Neural crest cell (in vitro differentiated cells): ENCODE measurements at places on chromosomes 5 and 9.

DNA sequence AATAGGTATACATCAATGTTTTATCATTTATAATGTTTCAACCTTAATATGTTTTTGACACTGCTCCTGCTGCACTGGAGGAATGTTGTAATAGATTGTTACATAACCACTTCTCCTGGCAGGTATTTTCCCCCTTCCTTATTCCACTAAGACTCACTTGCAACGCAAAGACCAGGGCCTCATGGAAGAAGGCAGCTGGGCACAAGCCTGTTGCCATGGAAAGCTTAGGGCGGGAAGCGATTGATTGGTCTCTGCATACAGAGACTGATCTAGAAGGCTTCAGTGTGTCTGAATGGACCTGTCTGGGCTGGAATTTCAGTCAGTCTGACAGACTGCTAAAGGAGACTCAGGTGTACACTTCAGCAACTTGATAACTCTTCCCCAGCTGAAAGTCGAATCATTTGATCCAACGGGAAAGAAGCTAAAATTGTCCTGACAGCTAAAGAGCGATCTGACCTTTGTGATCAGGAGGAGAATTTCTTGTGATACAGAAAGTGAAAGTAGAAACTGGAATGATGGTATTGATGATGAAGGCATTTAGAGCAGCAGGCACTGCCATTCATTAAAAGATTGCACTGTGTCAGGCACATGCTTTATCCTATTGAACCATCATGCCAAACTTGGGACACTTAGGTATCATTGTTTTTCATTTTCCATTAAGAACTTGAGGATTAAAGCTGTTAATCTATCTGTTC is 65.1 kb downstream of the GRIA1 start:
- DNase-seq = no peak

- no peak for DNase-seq
Observed at GRCh38 chr5:141958113-141958512, at the start of gene PCDH12. TSS of gene PCDH12 (minus strand) at chr5:141958202. CDS start at chr5:141957851, 351 bp downstream.

GRCh38 chr9:105413525-105413924 is 34.3 kb upstream of the FSD1L start:
- no peak for DNase-seq

- no peak for DNase-seq
Observed at GRCh38 chr9:125674981-125675973, 31.7 kb downstream of the MAPKAP1 start.

- DNase-seq = no peak
Observed at GRCh38 chr5:67182301-67182790, 14.3 kb downstream of the CD180 start.

DNA sequence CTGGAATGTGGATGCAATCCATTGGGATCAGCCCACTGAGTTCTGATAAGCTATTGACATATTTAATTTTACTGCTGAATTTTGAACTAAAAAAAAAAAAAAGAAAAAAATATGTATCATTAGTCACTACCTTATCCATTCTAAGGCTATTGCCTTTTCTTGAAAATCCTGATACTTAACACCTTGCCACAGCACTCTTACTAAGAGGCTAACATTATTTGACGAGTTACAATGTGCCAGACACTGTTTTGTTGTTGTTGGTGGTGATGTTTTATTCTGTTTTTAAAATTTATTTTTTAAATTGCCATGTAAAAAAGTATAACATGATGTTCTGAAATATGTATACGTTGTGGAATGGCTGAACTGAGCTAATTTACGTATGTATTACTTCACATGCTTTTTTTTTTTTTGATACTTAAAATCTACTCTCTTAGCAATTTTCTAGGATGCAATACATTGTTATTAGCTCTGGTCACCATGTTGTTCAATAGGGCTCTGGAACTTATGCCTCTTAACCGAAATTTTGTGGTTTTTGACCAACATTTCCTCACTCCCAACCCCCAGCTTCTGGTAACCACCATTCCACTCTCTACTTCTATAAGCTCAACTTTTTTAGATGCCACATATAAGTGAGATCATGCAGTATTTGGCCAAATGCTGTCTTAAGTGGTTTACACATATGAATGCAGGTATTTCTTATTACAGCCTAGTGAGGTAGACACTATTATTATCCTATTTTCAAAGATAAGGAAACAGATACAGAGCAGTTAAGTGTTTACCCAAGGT is 134.8 kb upstream of the PCA3 start:
- no peak for DNase-seq

DNA sequence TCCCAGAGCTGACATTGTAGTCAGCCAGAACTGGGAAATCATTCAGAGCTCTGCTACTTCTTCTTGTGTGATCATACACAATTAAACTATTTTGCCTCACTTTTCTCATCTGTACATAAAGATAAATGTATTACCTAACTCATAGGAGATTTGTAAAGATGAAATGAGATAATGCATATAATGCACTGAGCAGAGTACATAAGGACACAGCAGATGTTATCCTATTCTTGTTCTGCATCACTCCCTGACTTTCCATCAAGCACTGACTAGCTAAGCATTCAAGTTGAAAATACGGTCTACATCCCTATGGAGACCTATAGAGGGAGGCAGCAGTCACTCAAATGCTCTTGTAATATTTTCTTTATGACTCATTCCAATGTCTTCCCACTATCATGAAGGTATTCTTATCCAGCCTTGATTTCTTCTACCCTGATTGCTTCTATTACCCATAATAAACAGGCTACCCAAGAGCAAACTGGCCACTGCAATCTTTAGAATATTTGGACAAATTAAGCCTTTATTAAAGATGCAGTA is 16.3 kb upstream of the PRR16 start:
- no peak for DNase-seq

DNA sequence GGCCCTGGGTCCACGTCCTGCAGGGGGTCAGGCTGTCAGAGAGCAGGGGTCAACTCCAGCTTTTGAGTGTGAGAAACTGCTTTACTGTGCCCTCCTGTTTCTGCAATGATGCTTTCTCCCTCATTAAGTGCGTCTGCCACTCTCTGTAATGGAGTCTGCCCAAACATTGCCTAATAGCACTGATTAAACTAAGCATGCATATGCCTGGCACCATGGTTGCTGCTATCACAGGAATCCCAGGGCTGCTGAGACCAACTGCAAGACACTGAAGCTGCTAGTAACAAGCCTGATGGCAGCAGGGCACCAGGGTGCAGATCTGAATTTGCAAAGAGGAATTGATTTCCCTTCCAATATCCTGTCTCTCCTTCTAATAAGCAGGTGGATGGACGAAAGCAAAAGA is 125.3 kb downstream of the SLC24A2 start:
- DNase-seq = no peak

DNA sequence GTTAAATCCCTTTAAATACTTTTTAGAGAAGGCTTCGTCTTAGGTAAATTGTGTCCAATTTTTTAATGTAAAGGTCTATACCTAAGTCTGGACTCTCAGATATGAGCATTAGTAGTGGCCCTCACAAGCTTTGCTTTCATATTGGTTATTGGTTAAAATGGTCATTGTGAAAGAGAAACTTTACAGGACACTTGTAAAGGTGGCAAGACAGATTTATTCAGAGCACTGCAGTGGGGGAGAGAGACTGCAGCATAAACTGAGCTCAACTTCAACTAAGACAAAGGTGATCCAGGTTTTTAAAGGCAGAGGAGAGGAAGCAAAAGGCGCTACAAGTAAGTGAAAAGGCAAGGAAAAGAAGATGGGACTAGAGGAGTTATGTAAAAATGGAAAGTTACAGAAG is 157.7 kb downstream of the PARP8 start:
- DNase-seq = no peak

DNA sequence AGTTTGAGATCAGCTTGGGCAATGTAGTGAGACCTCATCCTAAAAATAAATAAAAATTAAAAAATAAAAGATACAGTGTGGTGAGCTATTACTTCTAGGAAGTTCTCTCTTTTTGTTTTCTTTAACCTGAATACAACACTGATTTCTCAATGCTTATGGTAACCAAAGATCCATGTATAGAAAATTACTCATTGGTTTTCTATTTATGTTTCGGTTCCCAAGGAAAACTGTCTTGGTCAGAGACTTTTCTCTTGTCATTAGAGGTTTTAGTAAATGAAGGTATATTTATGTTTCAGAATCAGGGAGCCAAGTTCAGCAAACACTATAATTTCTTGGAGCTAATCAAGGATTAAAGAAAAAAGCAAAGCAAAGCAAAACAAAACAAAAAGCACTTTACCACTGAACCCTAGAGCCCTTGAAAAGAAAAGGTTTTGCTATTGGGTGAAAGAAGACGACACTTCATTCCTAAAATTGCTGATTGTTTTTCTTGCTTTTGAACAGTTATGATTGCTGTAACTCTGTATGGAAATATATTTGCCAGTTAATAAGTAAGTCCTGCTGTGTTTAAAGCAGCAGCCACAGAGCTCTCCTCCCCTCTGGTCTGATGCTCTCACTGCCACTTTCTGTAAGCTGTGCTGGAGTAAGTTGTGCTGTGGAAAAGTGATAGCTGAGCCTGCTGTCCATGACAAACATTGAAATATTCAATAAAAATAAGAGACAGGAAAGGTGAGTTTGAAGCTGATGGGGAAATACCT is 298.2 kb downstream of the CD180 start:
- no peak for DNase-seq

DNA sequence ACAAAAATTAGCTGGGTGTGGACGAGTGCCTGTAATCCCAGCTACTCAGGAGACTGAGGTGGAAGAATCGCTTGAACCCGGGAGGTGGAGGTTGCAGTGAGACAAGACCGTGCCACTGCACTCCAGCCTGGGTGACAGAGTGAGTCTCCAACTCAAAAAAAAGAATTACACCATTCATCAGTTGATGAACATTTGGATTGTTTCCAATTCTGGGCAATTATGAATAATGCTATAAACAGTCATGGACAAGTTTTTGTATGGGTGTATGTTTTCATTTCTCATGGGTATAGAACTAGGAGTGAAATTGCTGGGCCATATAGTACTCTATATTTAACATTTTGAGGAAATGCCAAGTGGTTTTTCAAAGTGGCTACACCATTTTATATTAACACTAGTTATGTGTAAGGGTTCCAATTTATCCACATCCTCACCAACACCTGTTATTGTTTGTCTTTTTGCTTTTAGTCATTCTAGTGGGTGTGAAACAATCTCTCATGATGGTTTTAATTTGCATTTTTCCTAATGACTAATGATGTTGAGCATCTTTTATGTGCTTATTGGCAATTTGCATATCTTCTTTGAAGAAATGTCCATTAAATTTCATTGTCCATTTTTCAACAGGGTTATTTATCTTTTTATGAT is 9.0 kb upstream of the CCDC125 start:
- no peak for DNase-seq

GRCh38 chr5:136814619-136815378 is 449.5 kb upstream of the TRPC7 start:
- no peak for DNase-seq

GRCh38 chr5:65197531-65198455 is 283.9 kb downstream of the ADAMTS6 start:
- DNase-seq = no peak

- no peak for DNase-seq
Observed at GRCh38 chr5:167886196-167886595, 405.2 kb upstream of the WWC1 start.

- DNase-seq = no peak
Observed at GRCh38 chr5:135122797-135123196, 88.8 kb upstream of the PITX1 start.

GRCh38 chr5:68770551-68770950 is 323.3 kb upstream of the SLC30A5 start:
- no peak for DNase-seq

- no peak for DNase-seq
Observed at GRCh38 chr9:106689089-106689488, 173.9 kb upstream of the ZNF462 start.

DNA sequence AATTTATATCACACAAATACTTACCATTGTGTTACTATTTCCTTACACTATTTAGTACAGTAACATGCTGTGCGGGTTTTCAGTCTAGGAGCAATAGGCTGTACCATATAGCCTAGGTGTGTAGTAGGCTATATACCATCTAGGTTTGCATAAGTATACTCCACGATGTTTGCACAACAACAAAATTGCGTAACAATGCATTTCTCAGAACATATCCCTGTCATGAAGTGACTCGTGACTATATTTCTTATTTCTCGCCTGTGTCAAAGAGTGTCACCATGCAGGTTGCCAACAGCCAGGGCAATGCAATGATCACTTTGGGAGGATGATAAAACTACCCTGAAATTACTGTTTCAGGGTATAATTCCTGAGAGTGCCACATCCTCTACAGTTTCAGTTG is 65.6 kb upstream of the CD180 start:
- no peak for DNase-seq

- DNase-seq = no peak
Observed at GRCh38 chr5:145360936-145361335, 474.2 kb downstream of the PRELID2 start.

GRCh38 chr9:91415290-91415689 is 8.3 kb downstream of the NFIL3 start:
- DNase-seq = no peak

- no peak for DNase-seq
Observed at GRCh38 chr9:69798744-69799143, 21.9 kb upstream of the CFAP95 start.

GRCh38 chr9:116081435-116082115 is 72.0 kb upstream of the PAPPA start:
- DNase-seq = no peak

GRCh38 chr5:123080215-123080614 is 8.8 kb upstream of the PRDM6 start:
- no peak for DNase-seq

DNA sequence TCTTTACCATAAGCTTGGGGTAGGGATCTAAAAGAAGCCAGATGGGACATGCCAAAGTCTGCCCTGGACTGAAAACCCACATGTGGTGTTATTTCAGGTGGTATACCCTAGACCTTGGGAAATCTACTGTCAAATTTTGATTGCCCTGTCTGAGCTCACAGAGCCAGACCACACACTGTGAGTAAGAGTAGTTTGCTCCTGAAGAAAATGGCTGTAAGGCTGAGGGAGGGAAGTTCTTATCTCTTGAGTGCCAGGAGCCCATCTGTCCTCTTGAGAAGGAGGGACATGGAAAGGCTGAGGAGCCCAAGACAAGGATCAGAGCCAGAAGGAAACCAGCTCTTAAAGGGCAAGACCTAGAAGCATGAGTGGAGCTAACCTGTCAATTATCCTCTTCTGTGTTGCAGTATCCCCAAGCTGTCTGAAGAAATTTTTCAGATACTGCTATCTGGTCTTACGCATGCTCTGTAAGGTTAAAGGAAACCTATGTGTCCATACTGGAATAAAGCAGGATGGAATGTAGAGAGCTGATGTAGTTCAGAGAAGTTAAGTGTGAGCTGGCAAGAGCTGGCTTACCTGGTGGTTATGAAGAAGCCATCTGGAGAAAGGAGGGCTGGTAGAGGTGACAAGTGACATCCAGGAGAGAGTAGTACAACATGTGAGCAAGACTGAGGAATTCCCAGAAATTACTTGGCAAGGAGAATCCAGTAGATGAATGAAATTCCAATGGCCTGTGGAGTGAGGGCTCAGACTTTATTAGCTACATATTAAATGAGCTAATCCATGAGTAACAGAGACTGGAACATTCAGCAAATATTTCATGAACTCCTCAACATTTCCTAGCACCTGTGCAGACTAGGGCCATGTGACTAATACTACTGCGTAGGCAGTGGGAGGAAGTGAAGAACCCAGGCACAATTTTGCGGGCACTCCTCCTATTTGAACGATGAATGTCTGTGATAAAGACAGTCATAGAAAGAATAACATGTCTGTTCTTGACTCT is 389.1 kb upstream of the KIF2A start:
- no peak for DNase-seq
